ENCODE measurements at places on chromosomes 5 and 9.

GRCh38 chr9:129569502-129570449, 51.1 kb downstream of the C9orf50 start:
- no peak for DNase-seq

- DNase-seq, result no peak
Observed at GRCh38 chr5:119402555-119402954, 46.7 kb downstream of the TNFAIP8 start.

DNA sequence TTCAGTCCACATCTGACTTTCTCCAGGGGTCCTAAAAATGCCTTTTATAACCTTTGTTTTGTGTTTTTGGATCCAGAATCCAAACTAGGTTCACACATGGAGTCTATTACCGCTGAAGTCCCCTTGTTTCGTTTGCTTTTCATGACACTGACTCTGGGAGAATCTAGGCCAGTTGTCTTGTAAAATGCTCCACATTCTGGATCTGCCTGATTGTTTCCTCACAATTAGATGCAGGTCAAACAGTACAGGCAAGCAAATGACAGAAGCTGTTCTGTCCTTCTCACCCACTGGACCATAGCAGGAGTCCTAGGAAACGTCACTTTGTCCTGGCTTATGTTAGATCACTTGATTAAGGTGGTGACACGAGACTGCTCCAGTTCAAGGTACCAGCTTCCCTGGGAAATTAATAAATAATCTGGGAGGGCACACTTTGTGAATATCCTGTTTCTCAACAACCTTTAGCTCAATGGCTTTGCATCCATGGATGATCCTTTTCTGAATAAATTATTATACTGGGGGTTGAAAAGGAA, 34.1 kb downstream of the FABP6 start:
- DNase-seq, result no peak

- no peak for DNase-seq
Observed at GRCh38 chr9:16377311-16377710, 493.2 kb downstream of the BNC2 start.

DNA sequence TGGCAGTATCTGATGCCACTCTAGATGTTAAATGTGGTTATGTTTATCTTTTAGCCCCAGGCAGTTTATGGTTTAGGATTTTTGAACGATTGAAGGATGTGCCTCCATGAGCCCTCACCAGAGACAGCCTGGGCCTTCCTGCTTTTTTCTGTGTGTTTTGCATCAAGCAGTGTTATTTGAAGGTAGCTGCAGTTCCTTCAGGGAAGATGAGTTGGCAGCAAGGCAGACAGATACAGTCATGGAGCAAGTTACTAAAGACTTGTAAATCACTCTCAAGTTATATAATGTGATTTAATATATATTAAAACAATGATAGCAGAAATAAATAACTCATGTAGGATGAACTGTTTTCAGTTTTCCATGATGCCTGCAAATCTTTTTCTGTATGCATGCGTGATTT, 204.9 kb downstream of the CD180 start:
- no peak for DNase-seq

DNA sequence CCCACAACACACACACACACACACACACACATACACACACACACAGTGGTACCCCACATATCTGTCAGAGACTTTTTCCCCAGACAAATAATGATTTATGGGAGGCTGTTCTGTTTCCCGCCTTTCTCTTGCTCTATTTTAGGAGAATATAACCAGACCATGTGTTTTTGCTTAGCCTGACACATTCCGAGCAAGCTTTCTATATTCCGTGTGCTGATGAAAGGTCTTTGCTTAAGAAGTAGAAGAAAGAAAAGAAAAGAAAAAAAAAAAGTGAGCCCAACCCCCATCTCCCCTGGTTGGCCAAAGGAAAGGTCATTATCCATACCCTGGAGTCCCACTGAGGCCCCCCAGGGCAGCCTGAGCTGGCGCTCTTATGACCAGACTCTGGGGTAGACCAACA, 338.6 kb downstream of the SLIT3 start:
- no peak for DNase-seq

- DNase-seq, result no peak
Observed at GRCh38 chr5:9951865-9952516, 297.7 kb downstream of the ATPSCKMT start.

- no peak for DNase-seq
Observed at GRCh38 chr9:78900500-78900899, 603.6 kb downstream of the PSAT1 start.

- DNase-seq, result peak; percentile 35
Observed at GRCh38 chr9:69519470-69520240, 152.5 kb downstream of the APBA1 start.

GRCh38 chr9:100700689-100701318, 122.9 kb downstream of the CAVIN4 start:
- DNase-seq, result peak; percentile 43

- no peak for DNase-seq
Observed at GRCh38 chr5:142864290-142865260, 94.4 kb downstream of the ARHGAP26 start.

DNA sequence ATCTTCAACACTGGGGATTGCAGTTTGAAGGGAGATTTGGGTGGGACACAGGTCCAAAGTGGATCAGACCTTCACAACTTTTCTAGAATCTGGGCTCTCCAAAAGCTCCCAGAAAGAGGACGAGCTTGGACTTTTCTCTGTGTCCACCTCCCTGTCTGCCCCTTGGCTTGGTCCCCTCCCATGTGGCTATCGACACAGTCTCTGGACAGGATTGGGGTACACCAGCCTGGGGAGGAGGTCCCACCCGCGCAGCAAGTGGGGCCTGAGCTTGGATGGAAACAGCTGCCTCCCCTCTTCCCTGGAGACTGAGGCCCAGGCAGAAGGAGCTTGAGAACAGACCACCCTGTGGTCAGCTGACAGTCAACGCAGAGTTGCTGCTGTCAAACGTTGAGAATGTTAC, 84.6 kb upstream of the FCN1 start:
- no peak for DNase-seq

- DNase-seq, result peak; percentile 23
Observed at GRCh38 chr5:122880749-122881148, 35.3 kb downstream of the SNX24 start.

- no peak for DNase-seq
Observed at GRCh38 chr5:67297376-67297775, 100.8 kb upstream of the CD180 start.

DNA sequence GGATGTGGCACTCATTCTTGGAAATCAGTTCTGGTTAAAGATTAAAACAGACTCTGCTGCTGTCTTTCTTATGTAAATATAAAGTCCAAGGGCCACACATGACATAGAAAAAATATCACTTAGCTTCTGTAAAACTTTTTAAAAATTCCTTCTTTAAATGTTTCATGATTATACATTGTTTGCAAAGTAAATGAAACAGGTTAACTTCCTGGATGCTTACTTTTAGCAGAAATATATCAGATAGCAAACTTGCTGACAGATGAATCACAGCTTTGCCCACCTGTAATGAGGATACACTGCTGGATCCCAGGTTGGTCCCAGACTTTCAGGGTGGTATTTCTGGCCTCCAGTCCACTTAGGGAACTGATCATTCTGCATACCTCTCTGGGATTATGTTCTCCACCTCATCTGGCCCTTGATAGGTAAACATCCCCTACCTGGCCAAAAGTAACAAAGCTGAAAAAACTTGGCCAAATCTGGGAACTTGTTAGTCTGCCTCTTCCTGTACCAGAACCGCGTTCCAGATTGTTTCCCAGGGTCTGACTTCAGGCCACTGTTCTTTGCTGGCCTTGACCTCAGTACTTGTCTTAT, 340.5 kb downstream of the ADGRV1 start:
- no peak for DNase-seq

DNA sequence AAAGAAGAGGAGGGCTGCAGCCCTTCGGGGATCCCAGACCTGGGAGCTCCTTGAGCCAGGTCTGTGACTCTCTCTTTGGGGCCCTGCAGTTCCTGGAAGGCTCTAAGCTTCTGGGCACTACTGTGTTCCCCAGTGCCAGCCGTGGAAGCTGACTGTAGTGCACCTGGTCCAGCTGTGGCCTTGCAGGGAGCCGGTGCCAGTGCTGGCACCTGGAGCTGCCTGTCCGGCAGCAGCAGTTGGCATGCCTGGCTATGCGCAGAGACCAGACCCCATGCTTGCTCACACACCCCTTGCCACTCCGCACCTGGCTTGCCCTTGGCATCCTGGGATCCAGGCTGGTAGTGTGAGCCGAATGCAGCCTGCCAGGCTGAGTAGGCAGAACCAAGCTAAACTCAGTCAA, 91.0 kb upstream of the PUM3 start:
- DNase-seq, result no peak

- no peak for DNase-seq
Observed at GRCh38 chr9:138045541-138046490, 168.2 kb downstream of the CACNA1B start.

- DNase-seq, result no peak
Observed at GRCh38 chr5:138470322-138471051, 5.2 kb downstream of the EGR1 start.

DNA sequence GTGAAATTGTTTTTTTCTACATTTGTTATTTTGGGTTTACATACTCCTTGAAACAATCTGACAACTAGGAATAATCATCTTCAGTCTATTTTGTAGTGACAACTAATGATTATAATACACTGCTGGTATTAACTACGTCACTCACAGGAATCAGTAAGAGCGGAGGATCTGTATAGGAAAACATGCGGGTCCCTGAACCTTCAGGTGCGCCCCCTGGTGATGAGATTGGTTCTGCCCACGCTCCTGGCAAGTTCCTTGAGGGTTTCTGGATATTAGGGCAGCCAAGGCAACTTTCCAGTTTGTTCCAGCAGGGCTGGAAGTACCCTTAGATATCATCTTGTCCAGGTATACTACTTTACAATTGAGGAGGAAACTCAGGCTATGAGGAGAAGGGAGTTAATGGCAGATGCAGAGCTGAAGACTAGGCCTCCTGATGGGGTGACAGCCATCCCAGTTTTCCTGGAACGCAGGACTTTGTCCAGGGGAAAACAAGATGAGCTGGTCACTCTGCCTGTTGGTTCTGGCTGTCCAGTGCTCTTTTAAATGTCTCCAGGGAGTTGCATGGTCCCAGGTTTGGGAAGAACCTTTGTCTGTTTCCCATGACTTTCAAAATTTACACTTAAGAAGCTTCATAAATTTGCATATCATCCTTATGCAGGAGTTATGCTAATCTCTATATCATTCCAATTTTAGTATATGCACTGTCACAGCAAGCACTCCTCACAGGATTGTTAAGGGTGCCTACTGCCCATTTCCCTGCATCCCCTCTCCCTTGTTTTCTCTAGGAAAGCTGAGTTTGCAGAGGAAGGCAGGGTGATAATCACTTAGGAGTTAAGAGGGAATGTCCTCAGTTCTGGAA, 14.9 kb upstream of the WNT8A start:
- DNase-seq, result peak; percentile 79

DNA sequence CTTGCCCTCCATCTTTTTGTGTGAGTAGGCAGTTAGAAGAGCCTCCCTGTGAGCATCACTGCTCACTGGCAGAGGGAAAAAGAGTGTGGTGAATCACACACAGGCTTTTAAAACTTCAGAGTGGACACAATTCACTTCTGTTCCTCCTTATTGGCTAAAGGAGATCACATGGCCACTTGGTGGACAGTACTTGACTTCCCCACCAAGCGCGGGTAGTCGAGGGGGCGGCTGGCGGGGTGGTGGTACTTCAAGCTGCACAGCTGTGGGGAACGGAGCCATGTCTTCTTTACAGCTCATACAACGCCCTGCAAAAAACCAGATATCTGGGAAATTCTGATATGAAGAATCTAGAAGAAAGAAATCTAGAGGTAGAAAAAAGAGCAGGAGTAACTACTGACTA, 95.4 kb downstream of the PAM start:
- no peak for DNase-seq

DNA sequence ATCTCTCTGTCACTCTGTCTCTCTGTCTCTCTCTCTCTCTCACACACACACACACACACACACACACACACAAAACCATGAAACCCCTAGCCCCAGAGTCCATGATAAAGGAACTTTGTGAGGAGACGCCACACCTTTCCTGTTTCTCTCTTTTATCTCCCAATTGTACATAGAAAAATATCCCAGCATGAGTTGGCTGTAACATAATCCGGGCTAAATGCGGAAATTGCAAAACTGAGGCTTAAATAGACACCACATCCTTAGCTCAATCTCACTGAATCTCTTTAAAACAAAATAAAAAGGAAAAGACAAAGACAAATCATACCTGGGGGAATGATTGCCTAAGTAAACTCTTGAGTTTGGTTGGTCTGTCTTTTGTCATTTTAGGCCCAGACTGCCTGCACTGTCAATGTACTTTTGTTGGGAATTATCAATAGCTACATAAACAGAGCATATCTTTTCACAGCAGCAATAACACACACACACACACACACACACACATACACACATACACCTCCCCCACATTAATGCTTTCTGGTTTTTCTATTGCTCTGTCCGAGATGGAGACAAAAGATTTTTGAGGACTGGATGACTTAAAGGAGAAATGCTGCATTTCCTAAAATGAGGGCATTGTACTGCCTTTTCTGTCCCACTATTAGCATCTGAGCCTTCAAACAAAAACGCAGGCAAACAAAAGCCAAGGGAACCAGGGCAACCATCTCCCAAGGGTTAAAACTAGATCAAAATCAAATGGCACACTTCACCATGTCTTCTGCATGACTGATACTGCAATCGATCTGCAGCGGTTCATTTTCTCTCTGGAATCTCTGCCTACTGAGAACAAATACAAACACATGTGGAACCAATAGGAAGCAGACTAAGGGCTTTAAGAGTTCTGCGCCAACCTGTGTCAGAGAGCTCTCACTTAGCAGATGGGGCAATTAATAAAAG, 321.5 kb downstream of the NFIB start:
- no peak for DNase-seq

DNA sequence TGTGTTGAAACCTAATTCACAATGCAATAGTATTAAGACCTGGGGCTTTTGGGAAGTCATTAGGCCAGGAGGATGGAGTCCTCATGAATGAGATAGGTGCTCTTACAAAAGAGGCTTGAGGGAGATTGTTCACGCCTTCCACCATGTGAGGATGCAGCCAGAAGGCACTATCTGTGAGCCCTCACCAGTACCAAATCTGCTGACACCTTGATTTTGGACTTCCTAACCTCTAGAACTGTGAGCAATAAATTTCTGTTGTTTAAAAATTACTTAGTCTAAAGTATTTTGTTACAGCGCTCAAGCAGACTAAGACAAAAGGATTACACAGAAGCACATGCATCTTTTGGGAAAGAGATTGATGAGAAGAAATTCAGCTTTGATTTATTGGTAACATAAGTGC, 232.9 kb upstream of the NR4A3 start:
- DNase-seq, result no peak

GRCh38 chr9:21559402-21560280, 77.5 kb upstream of the IFNE start:
- peak; percentile 38 for DNase-seq
